ENCODE measurements at places on chromosomes 1 and 21.

DNA sequence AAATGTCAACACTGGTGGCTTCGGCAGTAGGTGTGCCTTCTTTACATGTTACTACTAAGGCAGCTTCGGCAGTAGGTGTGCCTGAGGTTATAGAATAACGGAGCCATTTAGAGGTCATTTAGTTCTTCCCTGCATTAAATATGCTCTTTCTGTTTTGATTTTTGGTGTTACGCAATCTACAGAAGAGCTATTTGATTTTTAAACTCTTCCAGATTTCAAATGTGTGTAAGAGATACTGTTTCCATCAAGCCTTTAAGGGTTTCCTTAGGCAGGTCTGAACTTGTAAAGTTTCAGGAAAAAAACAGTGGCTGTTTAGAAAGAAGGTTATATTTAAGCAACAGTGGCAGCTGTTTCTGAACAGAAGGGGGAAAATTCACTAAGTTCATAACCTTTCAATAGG lies 54.8 kb downstream of the PIK3R3 start:
- no peak for DNase-seq

GRCh38 chr1:27557596-27558340 lies 46.2 kb downstream of the AHDC1 start:
- no peak for DNase-seq

DNA sequence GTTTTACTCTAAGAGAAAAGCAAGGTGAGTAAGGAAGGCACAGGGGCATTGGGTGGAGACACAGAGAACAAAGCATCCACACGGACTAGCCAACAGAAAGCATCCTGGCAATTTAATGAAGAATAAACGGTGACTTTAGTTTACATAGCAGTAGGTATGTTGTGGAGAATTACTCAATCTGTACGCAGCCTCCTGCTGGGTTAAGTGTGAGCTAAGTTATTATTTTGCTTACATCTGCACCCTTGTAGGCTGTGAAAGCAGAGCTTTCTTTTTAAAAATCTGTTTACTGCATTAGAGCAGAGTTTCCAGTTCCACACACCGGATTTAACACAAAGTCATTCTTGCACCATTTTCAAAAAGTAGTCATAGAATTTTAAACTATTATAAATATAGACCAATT lies 144.5 kb downstream of the AKT3 start:
- DNase-seq: no peak

DNA sequence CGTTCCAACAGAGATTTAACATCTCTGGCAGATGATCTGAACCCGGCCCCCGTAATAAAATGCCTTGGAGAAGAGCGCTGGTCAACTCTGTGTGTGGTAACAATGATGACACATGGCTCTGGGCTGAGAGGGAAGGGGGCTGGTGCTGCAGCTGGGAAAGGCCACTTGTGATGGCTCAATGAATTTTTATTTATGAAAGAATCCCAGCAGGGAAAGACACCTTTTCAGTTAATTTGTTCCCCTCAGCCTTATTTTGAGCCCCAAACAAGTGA lies 59.4 kb downstream of the SYT6 start:
- no peak for DNase-seq

GRCh38 chr21:33355996-33356395 lies 31.2 kb downstream of the IFNAR1 start:
- DNase-seq: no peak

DNA sequence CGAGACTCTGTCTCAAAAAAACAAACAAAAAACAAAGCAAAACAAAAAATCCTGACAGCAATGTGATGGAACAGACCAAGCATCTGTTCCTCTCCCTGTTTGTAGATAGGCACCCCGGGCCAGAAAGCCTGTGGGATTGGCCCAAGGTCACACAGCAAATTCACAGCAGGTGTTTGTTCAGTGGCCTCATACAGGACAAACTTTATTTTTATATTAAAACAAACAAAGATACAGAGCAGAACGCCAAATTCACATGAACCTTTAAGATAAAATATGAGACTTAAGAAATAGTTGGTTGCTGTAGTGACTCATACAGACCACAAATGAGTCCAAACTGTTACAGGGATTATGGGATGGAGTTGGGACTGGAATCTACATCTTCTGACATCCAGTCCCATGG lies 2.3 kb upstream of the CELA2A start:
- no peak for DNase-seq

DNA sequence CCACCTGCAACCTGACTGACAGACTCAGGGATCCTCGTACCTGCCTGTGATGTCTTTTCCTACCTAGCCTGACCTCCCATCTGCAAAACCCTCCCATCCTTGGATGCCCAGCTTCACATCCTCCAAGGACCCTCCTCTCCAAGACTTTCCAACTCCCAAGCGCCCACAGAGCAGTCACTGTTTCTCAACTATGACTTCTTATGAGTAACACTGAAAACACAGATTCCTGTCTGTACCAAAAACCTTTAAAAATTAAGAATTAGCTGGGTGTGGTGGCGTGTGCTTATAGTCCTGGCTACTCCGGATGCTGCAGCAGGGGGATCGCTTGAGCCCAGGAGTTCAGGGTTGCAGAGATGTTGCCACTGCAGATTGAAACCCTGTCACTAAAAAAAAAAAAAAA lies 181.9 kb downstream of the PSMG1 start:
- DNase-seq: no peak

- DNase-seq: no peak
These were observed 53.5 kb downstream of the LDLRAD2 start for GRCh38 chr1:21865609-21865942.

DNA sequence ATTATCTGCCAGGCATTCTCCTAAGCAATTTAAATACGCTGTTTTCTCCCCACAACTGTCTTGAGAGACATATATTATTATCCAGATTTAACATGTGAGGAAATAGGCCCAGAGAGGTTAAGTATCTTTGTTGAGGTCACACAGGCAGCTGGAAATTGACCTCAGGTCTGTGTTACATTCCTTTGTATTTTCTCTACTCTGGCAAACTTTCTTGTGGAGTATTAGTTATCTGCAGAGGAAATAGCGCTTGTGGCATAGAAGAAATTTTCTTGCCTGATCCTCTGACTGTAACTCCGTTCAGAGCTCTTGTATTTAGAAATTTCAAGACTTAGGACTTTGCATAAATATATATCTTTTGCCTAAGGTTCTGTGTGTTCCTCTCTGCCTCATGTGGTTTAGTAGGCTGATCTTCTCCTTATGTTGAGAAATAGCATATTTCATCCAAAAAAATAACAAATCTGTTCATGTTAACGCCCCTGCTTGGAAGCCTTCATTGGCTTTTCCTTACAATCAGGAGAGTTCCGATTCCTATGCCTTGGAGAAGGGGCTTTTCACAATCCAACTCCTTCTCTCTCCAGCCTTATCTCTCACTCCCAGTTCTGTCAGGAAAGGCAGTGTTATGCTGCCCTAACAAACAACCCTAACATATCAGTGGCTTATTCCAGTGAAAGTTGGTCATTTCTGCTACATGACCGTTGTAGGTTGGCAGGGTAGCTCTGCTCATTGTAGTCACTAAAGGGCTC lies 2.5 kb upstream of the JUN start:
- DNase-seq: no peak

GRCh38 chr1:53346814-53347176 lies 18.9 kb upstream of the LRP8 start:
- DNase-seq: no peak

DNA sequence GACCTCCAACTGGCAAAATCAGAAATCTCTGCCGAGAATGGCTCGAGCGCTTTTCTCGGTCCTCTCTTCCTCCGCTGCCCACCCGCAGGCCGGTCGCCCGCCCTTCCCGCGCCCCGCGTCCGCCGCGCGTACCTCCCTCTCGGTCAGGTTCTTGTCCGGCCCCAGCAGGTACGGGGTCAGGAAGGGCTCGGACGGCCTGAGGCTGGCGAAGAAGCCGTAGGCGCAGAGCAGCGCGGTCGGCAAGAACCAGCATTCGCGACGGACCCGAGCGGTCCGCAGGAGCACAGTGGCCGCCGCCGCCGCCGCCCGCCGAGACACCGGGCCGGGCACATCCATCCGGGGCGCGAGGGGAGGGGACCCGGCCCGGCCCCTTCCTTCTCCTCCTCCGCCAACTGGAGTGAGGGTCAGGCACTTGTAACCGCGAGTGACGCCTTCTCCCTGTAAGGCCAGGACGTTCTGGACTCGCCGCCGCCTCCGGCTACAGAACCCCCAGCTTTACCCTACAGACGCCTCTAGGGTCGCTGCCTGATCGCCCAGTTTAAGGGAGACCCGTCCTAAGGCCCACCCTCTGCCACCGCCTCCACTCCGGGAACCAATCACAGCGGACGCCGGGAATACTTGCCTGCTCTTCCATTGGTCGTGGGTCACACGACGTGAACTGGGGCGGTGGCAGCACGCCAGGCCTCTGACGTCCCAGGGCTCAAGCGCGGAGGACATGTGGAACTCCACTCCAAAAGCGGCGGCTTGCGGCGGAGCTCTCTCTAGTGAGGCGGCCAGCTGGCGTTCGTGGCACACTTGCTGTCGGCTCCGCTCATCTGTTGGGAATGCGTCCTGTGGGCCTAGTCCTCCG lies at the start of gene SLC19A2:
Gene SLC19A2, minus strand, starts transcription at position 514 of the 850 bp plus-strand sequence. Its CDS starts 178 bp downstream, at position 336.
- DNase-seq: peak; percentile 98

DNA sequence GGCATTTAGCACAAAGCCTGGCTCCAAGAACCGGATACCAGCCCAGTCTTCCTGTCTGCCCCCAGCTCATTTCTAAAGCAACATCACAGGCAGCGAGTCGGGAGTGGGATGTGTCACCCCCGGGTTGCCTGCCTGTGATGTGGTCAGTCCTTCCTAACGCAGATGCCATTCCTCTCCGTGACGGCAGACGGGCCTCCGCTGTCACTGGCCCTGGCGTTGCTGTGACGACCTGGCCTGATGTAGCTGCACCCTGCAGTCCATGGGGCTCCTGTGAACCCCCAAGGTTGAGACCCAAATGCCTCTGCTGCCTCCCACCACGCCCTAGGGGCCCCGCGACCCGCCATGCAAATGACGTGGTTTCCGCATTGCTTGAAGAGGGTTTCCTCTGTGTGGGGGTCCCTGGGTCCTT lies 12.3 kb downstream of the TNFRSF1B start:
- peak; percentile 58 for DNase-seq

- DNase-seq: no peak
These were observed 47.0 kb upstream of the CSF1 start for GRCh38 chr1:109863667-109864046.

DNA sequence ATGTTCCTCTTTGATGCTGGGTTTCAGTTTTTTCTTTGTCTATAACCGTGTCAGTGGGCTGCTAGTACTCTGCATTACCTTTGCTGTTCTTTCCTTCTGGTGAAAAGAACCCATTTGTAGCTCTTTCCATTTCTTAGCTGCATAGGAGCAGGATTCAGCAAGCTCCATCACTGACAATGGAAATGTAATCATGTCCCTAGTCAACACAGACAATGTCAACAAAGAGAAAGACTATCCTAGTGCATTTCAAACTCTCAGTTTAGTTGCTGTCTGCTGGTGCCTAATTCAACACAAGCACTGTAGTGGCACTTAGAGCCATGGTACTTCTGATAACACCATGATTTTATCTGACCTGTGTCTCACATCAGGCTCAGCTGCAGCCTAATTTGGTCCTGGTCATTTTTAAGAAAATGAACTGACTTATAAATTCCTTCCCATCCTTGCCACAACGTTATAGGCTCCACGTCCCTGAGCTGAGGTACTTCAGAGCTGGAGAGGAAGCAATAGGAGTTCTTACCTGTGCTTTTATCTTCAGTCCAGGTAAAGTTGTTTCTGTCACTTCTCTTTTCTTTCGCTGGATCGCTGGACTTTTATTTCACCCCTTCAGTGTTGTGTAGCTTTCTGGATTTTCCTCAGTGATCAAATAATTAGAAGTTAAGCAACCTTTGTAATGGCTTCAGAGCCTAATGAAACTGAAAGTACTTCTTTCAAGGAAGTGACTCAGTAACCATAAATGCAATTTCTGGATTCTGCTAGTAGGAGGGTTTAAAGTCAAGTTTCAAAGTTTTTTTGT lies at the start of gene GBP3:
Gene GBP3, minus strand, starts transcription at position 700 of the 793 bp plus-strand sequence. CDS start 2,145 bp downstream, outside the sequence.
- peak; percentile 29 for DNase-seq

DNA sequence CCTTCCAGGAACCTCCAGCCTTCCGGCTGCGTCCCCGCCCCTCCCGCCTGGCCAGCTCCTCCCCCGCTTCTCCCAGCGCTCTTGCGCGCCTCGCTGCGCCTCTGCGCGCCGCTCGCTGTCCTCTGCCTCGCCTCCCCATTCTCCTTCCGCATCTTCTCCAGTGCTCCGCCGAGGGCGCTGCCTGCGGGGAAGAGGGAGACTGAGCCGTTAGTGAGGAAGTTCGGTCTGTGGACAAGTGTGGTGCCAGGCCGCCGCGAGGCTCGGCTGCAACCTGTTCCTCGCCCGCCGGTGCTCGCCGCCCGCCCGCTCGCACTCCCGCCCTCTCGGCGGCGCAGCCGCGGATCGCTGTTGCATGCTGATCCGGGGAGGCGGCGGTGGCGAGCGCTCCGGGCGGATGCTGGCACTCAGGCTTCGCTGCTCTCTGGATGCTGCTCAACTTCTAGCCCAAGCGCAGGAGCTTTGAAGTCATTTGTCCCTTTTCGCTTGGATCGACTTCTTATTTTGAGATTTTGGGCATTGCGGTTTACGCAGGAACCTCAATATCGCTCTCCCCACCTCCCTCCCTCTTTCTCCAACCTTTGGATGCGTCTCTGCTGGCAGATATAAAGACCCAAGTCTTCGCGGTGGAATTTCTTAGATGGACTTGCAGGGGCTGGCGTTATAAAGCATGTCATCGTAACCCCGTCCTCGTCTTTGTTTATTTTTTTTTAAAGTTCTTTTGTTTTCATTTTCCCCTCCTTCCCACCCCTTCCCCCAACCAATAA lies 614 bp upstream of the CACNA1E start:
- DNase-seq: no peak

DNA sequence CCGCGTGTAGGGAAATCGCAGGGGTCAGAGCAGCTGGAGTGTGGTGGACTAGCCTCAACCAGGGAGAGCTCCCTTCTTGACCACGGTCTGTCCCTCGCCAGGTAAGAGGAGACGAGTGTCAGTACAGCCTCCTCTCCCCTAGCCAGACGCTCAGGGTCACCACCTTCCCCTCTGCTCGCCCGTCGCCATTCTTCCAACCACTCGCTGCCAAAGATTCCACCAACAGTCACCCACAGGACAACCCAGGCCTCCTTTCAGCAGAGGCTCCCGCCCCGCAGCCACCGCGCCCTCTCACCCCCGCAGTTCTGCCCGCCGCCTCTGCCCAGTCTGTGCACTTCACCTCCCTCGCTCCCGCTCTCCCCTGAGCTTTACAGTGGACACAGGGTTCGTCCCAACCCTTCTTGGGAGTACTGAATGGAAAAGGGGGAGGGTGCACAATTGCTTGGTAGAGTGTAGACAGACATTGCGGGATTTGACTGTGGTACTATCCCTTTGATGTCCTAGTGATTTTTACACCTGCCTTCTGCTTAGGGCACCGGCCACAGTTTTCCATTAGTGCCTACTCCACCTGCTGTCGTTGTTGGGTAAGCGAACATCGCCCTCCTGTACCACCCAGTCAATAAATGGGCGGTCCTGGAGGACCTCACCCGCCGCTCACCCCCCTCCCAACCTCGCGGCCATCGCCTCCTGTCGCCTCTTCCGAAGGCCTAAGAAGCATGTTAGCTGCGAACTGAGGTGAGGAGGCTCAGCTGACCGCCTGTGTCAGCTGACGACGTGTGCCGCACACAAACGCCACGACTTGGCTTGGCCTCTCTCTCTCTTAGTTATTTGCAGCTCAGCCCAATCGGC lies 9.2 kb upstream of the NBPF11 start:
- DNase-seq: no peak
